ENCODE measurements at places on chromosomes 3 and 15.
A peak's percentile ranks its signal among the peaks of the same experiment; 100 is the strongest.

DNA sequence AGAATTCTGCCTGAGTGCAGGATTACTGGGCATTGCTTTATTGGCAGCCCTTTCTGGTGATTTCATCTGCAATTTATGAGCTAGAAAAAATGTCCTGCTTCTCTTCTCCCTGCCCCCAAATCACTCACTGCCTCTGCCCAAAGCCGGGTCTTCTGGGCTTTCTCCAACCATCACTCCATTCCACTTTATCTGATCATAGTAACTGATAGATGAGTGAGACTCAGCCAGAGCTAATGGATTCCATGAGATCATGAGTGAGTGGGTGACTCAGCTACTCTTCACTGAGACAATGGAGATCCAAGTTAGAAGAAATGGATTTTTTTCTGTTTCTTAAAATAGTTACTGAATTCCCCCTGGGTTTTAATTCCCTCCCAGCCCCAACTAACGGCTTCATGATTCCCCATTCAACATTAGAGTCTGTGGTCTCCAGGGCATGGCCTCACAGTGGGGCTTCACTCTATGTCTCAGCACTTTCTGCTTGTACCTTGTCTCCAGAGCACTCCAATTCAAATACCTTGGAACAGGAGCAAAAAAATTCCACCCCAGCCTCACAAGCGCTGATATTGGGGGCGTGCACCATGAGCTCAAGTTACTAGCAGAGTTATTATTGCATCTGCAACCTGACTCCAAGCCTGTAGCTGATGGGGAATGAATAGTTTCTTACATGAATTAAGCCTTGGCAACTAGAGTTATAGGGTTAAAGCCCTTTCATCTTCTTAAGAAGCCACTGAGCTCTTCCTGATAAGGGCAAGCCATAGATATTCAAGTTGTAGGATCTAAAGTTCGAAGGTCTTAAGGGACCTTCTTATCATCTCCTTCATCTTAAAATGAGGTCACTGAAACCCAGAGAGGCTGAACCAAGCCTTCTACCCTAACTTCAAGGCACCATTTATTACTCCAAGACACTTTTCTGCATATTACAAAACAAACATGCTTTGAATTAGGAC lies 85.9 kb downstream of the AGBL1 start:
- DNase-seq, result no peak

- no peak for DNase-seq
Measured at GRCh38 chr3:56914646-56915045, 112.9 kb upstream of the ARHGEF3 start.

DNA sequence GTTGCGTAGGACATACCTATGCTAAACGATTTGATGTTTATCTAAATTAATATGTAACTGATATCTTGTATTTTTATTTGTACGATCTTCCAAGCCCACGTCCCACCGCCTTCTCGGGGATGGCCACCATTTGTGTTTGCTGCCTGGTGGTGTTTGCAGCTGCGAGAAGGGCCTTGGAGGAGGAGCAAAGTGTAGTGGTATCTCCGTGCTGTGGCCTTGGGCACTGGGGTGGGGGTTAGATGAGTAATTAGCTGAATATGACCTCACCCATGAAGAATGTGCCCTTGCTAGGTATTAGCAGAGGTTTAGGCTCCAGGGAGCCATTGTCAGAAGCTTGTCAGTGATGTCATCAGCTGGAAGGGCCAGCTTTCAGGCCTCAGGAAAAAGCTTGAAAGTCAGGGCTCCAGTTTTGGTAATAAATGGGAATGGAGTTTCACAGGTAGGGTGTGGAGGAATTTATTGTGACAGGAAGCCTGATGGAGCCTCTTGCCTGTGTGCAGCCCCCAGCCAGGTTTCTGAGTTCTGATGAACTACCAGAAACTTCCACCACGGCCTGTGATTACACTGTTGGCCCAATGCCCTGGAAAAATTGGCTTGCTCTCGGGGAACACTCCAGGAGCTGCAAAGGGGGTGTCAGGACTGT lies 41.0 kb downstream of the FLNB start:
- no peak for DNase-seq

DNA sequence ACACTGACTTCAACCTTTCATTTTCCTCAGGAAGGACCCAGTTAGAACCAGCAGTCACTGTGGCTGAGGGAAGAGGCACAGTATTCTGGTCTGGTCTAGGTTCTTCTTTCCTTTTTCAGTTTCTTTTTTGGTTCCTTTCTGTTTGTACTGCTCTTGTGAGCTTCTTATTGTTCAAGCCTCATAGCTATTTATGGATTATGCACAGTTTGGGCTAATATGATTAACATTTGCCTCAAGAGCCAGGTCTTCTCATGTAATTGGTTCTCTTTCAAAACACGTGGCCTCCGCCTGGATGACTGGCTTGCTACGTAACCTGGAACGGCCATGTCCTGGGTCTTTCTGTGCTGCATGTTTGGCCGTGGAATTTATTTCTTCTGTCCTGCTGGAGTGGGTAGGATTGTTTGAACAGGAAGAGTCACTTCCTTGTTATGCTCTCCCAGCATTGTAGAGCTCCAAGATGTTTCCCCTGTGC lies 43.3 kb downstream of the RBMS3 start:
- DNase-seq, result no peak

DNA sequence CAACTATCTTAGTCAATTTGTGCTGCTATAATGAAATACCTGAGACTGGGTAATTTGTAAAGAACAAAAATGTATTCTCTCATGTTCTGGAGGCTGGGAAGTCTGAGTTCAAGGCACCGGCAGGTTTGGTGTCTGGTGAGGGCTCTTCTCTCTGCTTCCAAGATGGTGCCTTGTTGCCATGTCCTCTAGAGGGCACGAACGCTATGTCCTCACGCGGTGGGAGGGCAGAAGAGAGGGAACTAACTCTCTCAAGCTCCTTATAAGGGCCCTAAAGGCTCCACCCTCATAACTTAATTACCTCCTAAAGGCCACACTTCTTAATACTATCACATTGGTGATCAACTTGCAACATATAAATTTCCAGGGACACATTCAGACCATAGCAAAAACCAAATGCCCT lies 108.4 kb downstream of the ADAMTSL3 start:
- no peak for DNase-seq

DNA sequence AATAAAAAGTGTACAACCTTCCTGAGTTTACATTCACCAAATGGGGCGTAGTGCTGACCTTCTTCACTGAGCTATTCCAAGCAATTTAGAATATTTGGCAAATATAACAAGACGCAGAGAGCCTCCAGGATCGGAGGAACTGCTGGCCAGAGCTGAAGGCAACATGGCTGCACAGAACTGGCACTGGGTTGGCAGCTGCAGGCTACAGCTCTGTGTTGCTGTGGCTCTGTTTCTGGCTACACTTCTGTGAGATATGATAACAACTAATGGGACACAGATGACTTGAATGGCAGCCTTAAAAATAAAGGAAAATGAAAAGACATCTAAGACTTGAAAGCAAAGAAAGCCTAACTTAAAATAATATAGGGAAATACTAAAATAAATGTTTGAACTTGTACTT lies 10.8 kb upstream of the SLC6A20 start:
- DNase-seq, result no peak

- DNase-seq, result no peak
Measured at GRCh38 chr3:155978324-155978723, 107.9 kb downstream of the GMPS start.

DNA sequence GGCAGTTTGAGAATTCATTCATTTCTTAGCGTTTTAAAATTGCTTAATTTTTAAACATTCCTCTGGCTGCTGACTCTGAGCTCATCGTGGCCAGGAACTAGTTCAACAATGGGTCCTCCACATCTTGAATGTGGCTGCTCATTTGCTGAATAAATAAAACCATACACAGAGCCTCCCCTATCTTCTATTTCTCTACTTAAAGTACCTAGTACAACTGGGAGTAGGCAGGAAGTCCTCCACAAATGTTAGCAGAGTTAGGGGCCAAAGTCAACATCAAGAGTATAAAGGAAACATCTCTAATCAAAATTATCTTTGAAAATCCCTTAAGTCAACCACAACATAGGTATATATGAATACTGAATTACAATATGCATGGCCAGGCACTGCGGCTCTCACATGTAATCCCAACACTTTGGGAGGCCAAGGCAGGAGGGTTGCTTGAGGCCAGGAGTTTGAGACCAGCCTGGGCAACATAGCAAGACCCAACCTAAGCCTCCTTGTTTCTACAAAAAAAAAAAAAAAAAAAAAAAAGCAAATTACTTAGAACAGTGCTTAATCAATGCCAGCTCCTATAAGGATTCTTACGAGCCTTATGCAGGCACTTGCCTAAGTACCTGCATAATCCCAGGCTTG lies 57.5 kb upstream of the LMOD3 start:
- no peak for DNase-seq

DNA sequence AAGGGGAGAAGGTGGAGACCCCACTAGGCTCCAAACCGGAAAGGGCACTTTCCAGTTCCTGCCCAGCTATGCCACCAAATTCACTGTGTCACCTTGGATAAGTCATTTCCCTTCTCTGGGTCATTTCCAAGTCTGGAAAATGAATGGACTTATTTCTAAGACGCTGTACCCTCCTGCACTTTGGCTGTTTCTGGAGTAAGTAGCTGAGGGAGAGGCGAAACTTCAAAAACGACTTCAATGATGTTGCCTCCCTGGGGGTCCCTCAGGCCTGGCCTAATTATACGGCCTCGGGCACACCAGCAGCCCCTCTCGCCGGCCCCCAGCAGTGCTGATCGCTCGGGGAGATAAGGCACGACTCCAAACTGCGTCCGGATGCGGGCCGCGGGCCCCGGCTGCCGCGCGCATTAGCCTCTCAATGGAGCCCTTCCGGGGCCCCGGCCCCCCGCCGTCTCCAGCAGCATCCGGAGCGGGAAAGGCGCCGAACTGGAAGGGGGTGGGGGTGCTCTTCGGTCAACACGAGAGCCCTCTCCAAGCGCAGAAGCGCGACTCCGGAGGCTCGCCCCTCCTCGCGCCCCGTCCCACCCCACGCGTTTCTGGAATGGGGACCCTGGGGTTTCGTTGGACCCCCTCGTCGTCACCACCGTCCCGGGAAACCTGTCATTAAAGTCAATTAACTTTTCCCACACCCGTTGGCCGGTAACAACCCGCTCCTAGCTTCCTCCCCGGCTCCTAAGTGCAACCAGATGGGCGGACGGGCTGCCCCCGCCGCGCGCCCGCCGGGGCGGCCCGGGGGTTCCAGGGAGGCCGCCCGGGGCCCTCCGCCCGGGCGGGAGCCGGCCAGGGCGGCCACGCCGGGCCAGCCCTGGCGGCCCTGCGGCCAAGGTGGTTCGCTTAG lies 4.8 kb downstream of the HES1 start:
- DNase-seq, result no peak

- no peak for DNase-seq
Measured at GRCh38 chr3:126050050-126050392, 33.9 kb downstream of the SLC41A3 start.

DNA sequence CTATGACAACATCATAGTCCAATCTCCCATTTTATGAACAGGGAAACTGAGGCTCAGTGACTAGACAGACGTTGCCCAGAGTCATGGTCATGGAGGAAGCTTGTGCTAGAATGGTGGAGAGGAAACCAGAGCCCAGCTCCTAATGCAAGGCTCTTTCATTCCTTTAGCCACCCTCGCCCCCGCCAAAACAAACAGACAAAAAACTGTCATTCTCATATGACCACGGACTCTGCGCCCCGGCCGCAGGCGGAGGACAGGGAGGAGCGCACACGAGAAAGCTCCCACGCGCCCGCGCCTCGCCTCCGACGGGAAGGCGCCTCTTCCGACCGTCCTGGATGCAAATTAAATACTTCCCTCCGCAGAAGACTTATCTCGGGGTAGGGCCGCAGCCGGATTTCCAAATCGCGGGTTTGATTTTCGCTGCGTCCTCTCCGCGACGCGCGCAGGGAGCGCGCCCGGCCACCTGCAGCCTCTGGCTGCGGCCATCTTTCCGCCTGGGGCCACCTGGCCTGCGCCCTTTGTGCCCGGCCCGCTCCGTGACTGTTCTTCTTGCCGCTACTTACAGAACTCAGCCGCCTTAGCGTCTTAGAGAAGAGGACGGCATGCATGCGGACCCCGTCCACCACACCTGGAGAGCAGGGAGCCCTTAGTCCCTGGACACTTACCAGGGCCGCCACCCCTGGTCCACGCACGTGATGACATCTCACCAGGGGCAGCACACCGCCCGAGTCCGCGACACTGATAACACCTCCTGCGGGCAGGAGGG lies 670 bp upstream of the ATP13A3 start:
- DNase-seq, result peak; percentile 48

DNA sequence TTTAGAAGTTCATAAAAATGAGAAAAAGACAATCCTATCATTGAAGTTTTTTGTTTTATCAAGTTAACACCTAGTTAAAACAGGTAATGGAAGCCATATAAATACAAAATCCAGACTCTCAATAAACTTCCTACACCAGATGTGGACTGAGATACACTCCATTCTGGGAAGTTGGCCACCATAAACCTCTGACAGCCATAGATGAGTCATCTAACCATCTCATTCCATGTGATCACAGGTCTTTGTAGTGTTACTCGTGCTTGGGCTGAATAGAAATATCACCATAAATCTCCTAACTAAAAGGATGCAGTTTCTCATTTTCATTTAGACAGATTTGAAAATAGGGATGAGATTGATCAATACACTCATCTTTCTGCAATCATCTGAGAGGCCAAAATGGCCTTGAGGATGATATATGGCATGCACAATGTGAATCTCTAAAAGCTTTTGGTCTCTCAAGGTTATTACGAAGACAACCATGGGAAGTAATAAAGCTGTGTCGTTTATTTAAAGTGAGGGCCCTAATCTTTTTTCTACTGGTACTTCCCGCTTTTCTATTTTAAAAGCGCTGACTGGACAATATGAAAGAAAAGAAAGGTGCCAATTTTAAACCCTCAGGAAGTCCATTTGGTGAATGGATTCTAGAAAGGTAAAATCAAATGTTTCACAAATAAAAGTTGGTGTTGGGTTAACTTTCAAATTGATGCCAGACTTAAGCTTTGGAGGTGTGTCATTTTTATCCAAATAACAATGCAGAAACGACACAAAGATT lies 155.5 kb downstream of the POLR2M start:
- no peak for DNase-seq

GRCh38 chr3:73449774-73450173 lies 175.0 kb downstream of the PDZRN3 start:
- DNase-seq, result no peak
